ENCODE measurements at places on chromosomes 2 and 18.

- ATAC-seq, result no peak
- no peaks in the 10 kb centered on the region for H3K36me3 ChIP-seq
- no peak overlapping the region for H3K4me3 ChIP-seq
- no peak overlapping the region for H3K27ac ChIP-seq
- H3K27me3 ChIP-seq, result no peaks in the 10 kb centered on the region
- H3K4me1 ChIP-seq, result no peaks in the 10 kb centered on the region
Observed at GRCh38 chr2:134778372-134778771, 59.6 kb upstream of the TMEM163 start.

DNA sequence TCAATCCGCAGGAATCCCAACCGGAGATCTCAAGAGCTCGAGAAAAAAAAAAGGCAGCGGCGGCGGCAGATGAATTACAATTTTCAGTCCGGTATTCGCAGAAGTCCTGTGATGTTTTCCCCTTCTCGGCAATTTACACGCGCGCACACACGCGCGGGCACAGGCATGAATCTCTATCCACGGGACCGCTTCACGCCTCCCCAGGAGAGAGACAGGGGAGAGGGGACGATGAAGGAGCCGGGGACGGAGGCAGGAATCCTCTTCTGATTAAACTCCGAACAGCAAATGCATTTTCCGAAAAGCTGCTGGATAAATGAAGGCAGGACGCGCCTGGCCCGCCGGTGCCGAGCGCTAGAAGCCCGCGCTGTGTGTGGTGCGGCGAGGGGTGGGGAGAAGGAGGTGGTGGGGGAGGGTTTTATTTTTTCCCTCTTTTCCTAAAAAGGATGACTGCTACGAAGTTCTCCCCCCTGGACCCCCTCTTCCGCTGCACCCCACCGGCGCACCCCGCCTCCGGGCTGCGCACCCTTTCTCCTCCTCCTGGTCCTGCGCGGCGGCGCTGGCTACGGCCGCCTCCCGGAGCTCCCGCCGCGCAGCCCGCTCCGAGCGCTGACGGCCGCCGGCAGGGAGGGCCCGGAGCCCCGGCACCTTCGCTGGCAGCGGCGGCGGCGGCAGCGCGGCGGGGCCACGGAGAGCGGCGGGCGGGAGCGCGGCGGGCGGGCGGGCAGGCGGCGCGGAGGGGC, at the start of gene BCL2:
TSS of gene BCL2 (minus strand) at position 387 of the 740 bp plus-strand sequence.
- H3K27ac ChIP-seq, result peak within 1 kb of the TSS; percentile 93
- ATAC-seq, result peak; percentile 18
- peaks cover 23% of the 10 kb centered on the region for H3K4me1 ChIP-seq
- H3K27me3 ChIP-seq, result no peaks in the 10 kb centered on the region
- peak within 1 kb of the TSS; percentile 92 for H3K4me3 ChIP-seq

DNA sequence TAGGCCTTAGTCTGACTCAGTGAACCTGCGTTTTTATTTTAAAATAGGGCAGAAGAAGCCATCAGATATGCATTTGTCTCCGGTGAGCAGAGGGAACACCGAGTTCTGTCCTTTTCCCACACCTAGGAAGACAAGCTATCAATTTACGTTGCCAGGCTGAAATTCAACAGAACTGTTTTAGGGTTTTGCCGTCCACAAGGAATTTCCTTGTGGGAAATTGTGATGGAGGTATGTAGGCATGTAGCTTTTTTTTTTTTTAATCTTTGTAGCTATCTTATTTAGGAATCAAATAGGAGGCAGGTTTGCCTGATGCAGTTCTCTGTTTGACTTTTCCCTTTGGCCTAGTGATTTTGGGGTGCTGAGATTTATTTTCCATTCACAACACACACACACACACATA, 62.0 kb upstream of the ASAP2 start:
- no peak for ATAC-seq
- H3K27me3 ChIP-seq, result peaks cover 22% of the 10 kb centered on the region
- H3K4me3 ChIP-seq, result no peak overlapping the region

DNA sequence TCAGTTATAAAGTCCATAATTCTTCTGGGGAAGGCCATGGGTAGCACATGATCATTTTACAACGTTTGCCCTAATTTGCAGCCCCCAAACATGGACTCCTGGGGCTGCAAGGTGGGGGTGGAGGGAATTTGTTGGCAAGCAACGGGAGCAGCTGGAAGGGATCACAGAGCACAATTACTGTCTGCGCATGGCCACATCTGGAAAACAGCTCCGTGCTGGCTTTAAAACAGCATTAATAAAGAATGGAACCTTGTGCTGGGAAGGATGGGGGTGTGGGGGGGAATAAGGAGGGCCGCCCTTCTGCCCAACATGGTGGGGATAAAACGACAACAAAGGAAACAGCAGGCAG, 60.9 kb upstream of the SLC14A2 start:
- H3K36me3 ChIP-seq, result no peaks in the 10 kb centered on the region
- ATAC-seq, result no peak
- H3K27me3 ChIP-seq, result peaks cover 9% of the 10 kb centered on the region
- H3K4me3 ChIP-seq, result no peak overlapping the region

DNA sequence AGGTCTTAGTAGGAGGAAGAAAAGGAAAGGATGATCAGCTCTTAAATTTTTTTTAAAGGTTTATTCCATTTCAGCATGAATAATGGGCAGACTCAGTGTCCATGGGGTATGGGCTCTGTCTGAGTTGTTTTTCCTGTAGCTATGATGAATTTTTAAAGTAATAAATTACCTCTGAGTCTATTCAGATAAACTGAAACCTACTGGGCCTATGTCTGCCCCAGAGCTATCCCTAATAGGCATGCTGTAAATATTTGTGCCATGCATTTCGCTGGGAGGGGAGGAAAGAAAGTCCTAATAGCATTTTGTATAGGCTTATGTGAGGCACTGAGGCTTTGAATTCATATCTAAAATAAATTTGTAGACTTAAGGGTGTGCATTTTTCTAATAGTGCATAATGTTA, 210.4 kb upstream of the BOD1L2 start:
- peaks cover 44% of the 10 kb centered on the region for H3K36me3 ChIP-seq
- no peak for ATAC-seq
- H3K27ac ChIP-seq, result no peak overlapping the region
- H3K4me3 ChIP-seq, result no peak overlapping the region

DNA sequence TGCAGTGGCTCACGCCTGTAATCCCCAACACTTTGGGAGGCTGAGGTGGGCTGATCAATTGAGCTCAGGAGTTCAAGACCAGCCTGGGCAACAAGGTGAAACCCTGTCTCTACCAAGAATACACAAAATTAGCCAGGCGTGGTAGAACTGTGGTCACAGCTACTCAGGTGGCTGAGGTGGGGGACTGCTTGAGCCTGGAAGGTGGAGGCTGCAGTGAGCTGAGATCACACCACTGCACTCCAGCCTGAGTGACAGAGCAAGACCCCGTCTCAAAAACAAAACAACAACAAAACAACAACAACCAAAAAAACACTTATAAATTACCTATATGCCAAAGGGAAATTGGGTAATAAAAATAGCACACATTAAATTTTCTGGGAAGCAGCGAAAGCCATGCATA, 141.6 kb downstream of the HDAC4 start:
- H3K27ac ChIP-seq, result peak overlapping the region; percentile 77
- H3K36me3 ChIP-seq, result peaks cover 5% of the 10 kb centered on the region
- peak overlapping the region; percentile 72 for H3K4me3 ChIP-seq
- peak; percentile 38 for ATAC-seq

DNA sequence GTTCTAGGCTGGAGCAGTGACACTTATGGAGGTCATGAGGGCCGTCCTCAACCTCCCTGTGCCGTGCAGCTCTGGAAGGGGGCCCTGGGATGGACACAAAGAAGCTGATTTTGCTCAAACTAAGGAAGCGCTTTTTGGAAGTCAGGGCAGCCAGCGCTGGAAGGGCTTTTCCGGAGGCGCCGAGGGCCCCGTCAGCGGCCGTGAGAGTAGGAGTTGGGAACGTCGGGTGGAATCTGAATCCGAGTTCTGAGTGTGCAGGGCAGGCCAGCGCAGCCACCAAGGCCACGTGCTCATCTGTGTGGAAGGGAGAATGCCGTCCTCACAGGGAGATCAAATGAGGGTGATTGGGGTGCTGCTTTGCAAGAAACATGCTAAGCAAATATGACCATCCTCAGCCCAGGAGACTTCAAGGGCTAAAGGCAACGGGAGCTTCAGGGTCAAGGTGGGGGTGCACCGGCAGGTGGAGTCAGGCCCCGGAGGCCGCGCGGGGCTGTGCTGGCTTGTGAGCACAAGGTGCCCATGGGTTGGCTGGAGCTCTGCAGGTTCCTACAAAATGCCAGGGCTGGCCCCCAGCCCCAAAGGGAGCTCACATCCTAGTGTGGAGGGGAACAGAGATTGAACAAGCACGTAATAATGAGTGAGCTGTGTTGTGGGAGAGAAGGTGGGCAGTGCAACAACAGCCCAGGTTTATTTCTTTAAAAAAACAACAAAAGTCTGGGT, 70.4 kb upstream of the HPCAL1 start:
- H3K36me3 ChIP-seq, result no peaks in the 10 kb centered on the region
- H3K4me1 ChIP-seq, result peaks cover 12% of the 10 kb centered on the region
- H3K27ac ChIP-seq, result no peak overlapping the region
- no peak overlapping the region for H3K4me3 ChIP-seq

GRCh38 chr2:45888167-45888566, 236.7 kb downstream of the PRKCE start:
- H3K27me3 ChIP-seq, result no peaks in the 10 kb centered on the region
- ATAC-seq, result no peak
- no peak overlapping the region for H3K27ac ChIP-seq
- no peak overlapping the region for H3K4me3 ChIP-seq
- peaks cover 13% of the 10 kb centered on the region for H3K4me1 ChIP-seq

GRCh38 chr18:45249246-45249661, 366.0 kb upstream of the SLC14A2 start:
- peaks cover 6% of the 10 kb centered on the region for H3K27me3 ChIP-seq
- ATAC-seq, result no peak

- no peaks in the 10 kb centered on the region for H3K4me1 ChIP-seq
- H3K27ac ChIP-seq, result no peak overlapping the region
Observed at GRCh38 chr2:21812766-21813165, 689.0 kb downstream of the TDRD15 start.

GRCh38 chr2:150008901-150009300, 421.3 kb upstream of the MMADHC start:
- no peaks in the 10 kb centered on the region for H3K36me3 ChIP-seq
- H3K27me3 ChIP-seq, result no peaks in the 10 kb centered on the region
- no peak for ATAC-seq
- H3K27ac ChIP-seq, result no peak overlapping the region
- H3K4me1 ChIP-seq, result no peaks in the 10 kb centered on the region
- H3K4me3 ChIP-seq, result no peak overlapping the region

- H3K27ac ChIP-seq, result no peak overlapping the region
- H3K27me3 ChIP-seq, result no peaks in the 10 kb centered on the region
- ATAC-seq, result no peak
Observed at GRCh38 chr2:13714466-13714865, 918.1 kb upstream of the LRATD1 start.

GRCh38 chr2:25481381-25482300, 139.9 kb upstream of the DNMT3A start:
- H3K36me3 ChIP-seq, result peaks cover 22% of the 10 kb centered on the region
- H3K4me3 ChIP-seq, result no peak overlapping the region
- no peaks in the 10 kb centered on the region for H3K27me3 ChIP-seq
- H3K4me1 ChIP-seq, result no peaks in the 10 kb centered on the region

- H3K4me3 ChIP-seq, result no peak overlapping the region
- peaks cover 8% of the 10 kb centered on the region for H3K27me3 ChIP-seq
- no peaks in the 10 kb centered on the region for H3K4me1 ChIP-seq
- no peaks in the 10 kb centered on the region for H3K36me3 ChIP-seq
Observed at GRCh38 chr18:36402765-36403396, 105.4 kb downstream of the FHOD3 start.

- H3K27ac ChIP-seq, result peak overlapping the region; percentile 65
- H3K36me3 ChIP-seq, result peaks cover 66% of the 10 kb centered on the region
- H3K4me3 ChIP-seq, result no peak overlapping the region
Observed at GRCh38 chr2:37080689-37081088, 3.5 kb downstream of the HEATR5B start.

- H3K36me3 ChIP-seq, result no peaks in the 10 kb centered on the region
- ATAC-seq, result no peak
- H3K4me3 ChIP-seq, result no peak overlapping the region
- H3K27me3 ChIP-seq, result peaks cover 3% of the 10 kb centered on the region
- peaks cover 8% of the 10 kb centered on the region for H3K4me1 ChIP-seq
- no peak overlapping the region for H3K27ac ChIP-seq
Observed at GRCh38 chr2:155372969-155373368, 674.5 kb downstream of the KCNJ3 start.

GRCh38 chr18:22813648-22814328, 119.3 kb upstream of the RBBP8 start:
- H3K36me3 ChIP-seq, result no peaks in the 10 kb centered on the region
- no peaks in the 10 kb centered on the region for H3K4me1 ChIP-seq
- ATAC-seq, result no peak
- no peak overlapping the region for H3K4me3 ChIP-seq

GRCh38 chr2:86087936-86088850, 17.5 kb downstream of the POLR1A start:
- H3K4me3 ChIP-seq, result no peak overlapping the region
- ATAC-seq, result no peak
- no peaks in the 10 kb centered on the region for H3K4me1 ChIP-seq
- H3K27me3 ChIP-seq, result no peaks in the 10 kb centered on the region
- no peak overlapping the region for H3K27ac ChIP-seq
- H3K36me3 ChIP-seq, result peaks cover 96% of the 10 kb centered on the region

GRCh38 chr2:229339618-229340017, 68.5 kb upstream of the PID1 start:
- no peak for ATAC-seq
- no peaks in the 10 kb centered on the region for H3K27me3 ChIP-seq
- H3K4me1 ChIP-seq, result no peaks in the 10 kb centered on the region
- no peak overlapping the region for H3K4me3 ChIP-seq
- H3K36me3 ChIP-seq, result no peaks in the 10 kb centered on the region

DNA sequence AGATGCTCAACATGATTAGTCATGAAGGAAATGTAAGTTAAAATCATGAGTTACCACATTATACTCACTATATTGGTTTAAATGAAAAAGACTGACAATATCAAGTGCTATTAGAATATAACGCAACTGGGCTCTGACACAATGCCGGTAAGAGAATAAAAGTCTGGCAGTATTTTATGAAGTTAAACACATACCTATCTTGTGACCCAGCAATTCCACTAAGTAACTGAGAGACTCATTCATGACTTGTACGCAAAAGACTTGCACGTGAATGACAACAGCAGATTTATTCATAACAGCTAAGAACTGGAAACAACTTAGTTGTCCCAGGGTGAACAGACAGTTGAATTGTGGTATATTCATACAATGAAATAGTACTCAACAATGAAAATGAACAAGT, 342.1 kb downstream of the SLC4A3 start:
- H3K4me1 ChIP-seq, result no peaks in the 10 kb centered on the region
- H3K27me3 ChIP-seq, result peaks cover 9% of the 10 kb centered on the region
- H3K36me3 ChIP-seq, result no peaks in the 10 kb centered on the region
- ATAC-seq, result no peak

DNA sequence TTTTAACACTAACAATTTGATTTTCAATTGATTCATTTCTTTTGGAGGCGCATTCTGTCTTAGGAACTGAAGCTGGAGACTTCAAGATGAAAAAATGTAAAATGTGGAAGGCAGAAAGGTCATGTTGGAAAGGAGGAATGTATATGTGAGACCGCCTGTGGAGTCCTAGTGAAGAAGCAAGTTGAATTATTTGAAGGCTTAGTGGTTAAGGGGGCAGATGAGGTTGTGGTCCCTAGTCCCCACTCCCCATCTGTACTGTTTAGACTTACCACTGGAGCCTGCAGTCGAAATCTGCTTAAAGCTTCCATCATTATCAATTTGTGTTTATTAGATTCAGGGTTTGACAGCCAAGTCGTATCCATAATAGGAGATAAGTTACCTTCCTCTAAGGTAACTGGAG, 15.4 kb upstream of the MIB1 start:
- H3K36me3 ChIP-seq, result no peaks in the 10 kb centered on the region
- no peak overlapping the region for H3K4me3 ChIP-seq
- H3K27ac ChIP-seq, result no peak overlapping the region
- no peak for ATAC-seq
- no peaks in the 10 kb centered on the region for H3K27me3 ChIP-seq

All from activated T-helper 17 cell treated with anti-CD3 and anti-CD28 coated beads, Interleukin-2, amount 50 U/mL, for 72 hours (primary cell).